ENCODE measurements at places on chromosomes 7 and 10.

- DNase-seq = no peak
Observed at GRCh38 chr7:80147543-80148391, 13.1 kb downstream of the GNAI1 start.

GRCh38 chr7:41912851-41913567 is 210.1 kb upstream of the INHBA start:
- no peak for DNase-seq

- DNase-seq = no peak
Observed at GRCh38 chr7:8881916-8882315, 448.5 kb downstream of the NXPH1 start.

DNA sequence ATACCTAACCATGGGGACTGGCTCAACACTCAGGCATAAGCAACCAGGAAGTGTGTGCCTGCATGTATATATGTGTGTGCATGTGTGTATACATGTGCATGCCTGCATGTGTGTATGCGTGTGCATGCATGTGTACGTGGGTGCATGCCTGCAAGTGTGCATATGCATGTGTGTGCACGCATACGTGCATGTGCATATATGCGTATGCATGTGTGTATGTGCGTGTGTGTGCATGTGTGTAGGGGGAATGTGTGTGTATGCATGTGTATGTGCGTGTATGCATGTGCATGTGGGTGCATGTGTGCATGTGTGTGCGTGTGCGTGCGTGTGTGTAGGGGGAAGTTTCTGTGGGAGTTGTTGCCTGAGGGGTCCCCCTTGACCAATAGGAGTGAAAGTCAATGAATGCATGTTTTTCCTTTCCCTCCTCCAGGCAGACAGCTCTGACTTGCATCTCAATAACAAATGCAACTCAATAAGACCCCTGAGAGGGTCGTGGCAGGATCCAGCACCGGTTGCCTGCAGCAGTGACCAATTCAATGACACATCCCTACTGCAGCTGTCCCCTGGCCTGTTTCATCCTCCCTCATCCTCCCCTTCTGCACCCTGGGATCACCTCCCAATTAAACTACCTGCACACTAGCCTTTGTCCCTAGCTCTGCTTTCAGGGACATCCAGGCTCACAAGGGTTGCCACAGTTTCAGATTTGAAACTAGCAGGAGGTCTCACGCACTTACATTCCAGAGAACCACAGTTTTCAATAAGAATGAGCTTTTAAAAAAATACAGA is 27.0 kb upstream of the FZD8 start:
- no peak for DNase-seq

DNA sequence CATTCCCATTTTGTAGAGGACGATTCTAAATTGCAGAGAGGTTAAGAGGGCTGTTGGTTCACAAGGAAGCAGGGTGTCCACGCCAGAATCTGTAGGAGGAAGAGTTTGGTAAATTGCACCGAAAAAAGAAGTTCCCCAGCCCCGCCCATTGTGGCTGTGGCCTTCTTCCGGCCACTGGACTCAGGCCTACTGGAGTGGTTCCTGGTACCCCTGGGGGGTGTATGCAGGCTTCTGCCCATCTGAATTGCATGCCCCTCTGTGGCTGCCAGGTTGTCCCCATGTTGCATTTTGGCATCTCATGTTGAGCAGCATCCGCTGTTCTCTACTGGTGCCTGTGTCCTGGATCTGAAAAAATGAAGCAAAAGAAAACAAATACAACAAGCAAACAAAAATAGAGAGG is 234.2 kb downstream of the WDR11 start:
- DNase-seq = no peak

DNA sequence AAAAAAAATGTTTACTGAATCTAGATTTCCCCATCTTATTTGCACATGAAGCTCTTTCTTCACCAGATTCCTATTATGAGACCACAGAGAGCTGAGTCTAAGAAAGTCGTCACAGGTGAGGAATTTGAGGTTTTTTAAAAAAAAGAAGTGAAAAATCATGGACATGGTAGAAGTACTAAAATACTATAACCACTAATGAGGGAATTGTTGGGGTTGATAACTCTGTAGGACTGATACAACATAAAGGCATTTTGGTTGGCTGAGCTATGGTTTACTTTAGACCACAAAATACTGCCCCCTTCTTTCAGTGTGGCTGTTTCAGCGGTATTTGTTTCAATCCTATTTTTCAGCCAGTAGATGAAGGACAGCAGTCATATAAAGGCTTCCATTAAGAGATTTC is 1111.3 kb downstream of the TYW1 start:
- DNase-seq = no peak

DNA sequence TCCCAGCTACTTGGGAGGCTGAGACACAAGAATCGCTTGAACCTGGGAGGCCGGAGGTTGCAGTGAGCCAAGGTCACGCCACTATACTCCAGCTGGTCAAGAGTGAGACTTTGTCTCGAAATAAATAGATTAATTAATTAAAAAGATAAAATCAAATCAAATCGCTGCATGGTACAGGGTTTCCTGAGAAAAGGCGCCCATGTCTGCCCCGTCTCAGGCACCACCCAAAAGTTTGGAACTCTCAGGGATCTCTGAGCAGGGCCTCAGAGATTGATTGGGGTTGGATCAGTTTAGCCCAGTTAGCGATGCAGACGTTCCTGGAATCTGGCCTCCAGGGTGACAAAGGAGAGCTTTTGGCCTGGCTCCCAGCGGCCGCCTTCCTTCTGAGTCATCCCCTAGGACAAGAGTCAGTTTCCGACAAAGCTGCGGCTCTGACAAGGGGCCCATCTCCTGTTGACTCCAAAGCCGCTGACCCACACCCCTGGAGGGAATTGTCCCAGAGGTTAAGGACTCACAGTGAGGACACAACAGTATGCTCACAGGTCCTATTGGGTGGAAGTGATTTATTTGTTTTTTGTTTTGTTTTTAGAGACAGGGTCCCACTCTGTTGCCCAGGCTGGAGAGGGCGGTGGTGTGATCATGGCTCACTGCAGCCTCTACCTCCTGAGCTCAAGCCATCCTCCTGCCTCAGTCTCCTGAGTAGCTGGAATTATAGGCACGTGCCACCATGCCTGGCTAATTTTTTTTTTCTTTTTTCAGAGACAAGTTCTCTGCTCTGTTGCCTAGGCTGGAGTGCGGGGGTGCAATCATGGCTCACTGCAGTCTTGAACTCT is 6.8 kb downstream of the ORAI2 start:
- DNase-seq = no peak

- no peak for DNase-seq
Observed at GRCh38 chr7:90709501-90710465, 113.7 kb downstream of the CDK14 start.

GRCh38 chr7:28038175-28038797 is 142.3 kb downstream of the JAZF1 start:
- no peak for DNase-seq

GRCh38 chr7:14398526-14398925 is 409.1 kb upstream of the ETV1 start:
- no peak for DNase-seq

GRCh38 chr10:110711382-110711781 is 67.2 kb downstream of the RBM20 start:
- no peak for DNase-seq

DNA sequence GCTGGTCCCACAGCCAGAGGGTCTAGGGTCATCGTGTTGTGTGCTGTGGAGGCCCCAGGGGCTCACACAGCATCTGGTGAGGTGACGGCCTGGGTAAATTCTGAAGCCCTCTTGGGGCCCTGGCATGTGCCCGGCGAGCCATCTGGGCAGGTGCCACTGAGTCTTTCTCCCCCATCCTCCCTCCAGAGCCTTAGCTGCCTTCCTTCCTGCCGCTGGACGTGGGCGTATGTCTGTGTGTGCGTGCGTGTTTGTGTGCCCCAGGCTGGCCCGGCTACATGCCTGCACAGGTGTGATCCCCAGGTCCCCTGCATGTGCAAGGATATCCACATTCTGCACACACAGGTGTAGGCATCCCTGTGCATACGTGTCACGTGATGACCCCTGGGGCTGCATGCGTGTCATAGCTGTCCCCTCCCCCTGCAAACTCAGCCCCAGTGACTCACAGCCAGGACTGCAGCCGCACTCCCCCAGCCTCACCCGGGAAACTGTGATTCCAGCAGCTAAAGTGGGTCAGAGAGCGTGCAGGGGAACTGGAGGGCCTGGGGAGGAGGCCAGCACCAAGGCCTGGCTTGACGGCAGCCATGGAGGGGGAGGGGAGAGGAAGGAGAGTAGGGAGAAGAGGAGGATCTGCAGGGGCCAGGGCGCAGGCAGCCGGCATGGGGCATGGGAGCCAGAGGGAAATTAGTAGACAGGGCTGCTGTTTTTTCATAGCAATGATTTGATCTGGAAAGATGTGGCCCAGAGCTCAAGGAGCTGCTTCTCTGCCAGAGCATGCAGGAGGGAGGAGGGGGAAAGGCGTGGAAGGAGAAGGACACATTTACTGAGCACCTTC is 46.4 kb downstream of the ELFN1 start:
- no peak for DNase-seq

DNA sequence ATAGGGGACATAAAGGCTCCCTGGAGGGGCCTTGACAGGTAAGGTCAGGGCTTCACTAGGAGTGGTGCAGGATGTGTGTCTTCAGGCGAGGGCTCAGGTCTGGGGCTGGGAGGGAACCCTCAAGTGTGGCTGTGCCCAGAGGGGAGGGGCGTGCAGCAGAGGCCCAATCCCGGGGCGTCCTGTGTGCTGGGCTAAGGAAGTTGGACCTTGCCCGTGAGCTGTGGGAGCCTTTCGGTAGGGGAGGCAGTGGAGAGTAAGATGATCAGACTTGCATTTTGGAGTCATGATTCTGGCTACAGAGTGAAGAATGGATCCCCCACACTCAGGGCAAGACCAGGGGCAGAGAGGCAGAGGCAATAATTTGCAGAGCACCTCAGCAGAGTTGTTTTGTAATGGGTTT is 145.4 kb downstream of the BUB3 start:
- no peak for DNase-seq

- DNase-seq = no peak
Observed at GRCh38 chr10:92203919-92204623, 86.8 kb downstream of the CPEB3 start.

- no peak for DNase-seq
Observed at GRCh38 chr10:78247821-78248220, 214.2 kb downstream of the RPS24 start.

DNA sequence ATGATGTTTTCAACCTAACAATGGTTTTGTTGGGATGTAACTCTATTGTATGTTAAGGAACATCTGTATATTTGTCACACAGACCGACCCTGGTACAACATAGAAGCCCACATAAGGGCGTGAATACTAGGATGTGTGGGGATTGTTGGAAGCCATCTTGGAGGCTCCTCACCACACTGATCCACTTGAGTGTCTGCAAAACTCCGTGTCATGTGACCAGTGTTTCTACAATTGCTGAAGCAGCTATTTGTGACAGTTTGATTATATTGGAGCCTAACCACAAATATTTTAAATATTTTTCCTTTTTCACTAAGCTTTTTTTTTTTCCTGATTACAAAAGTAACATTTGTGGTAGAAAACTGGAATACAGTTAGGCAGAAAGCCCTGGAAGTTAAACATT is 27.9 kb downstream of the RALA start:
- no peak for DNase-seq

GRCh38 chr10:117363028-117363427 is 12.2 kb downstream of the PDZD8 start:
- DNase-seq = no peak

DNA sequence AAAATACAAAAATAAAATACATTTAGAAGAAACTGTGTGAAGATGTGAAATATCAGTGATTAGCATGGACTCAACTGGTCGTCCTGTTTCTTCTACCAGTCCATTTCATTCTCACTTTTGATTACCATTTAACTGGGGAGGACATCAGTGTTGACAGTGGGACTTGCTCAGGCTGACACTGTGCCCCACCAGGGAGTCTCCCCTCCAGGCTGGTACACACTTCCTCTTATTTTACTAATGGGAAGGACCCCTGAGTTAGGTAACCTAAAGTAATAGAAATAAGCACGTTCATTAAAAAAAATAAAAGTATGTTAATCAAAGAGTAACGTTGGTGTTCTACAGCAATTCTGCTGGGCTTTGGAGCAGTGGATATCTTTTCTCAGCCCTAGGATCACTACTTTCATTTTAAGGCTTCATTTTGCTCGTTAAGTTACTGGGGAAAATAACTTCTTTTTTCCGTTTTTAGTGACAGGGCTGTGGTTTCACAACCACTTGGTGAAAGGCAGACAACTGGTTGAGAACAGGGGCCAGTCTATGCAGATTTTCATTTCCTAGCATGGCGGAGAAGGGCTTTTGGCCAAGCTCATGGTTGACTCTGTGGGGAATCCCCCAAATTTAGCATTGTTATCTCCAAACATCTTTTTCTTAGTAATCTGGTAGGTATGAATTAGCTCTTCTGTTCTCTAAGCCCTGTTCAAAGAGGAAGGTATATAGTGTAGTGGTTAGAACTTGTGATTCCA is 2.1 kb downstream of the SNX10 start:
- no peak for DNase-seq

- DNase-seq = no peak
Observed at GRCh38 chr7:100570954-100571828, 2.5 kb downstream of the SAP25 start.

- DNase-seq = no peak
Observed at GRCh38 chr7:35648367-35648766, 46.6 kb downstream of the HERPUD2 start.

GRCh38 chr7:26694141-26694540 is 170.2 kb downstream of the SKAP2 start:
- DNase-seq = no peak

GRCh38 chr10:1273372-1274105 is 217.4 kb downstream of the WDR37 start:
- no peak for DNase-seq

- DNase-seq = no peak
Observed at GRCh38 chr7:97868788-97869187, 3.4 kb downstream of the ASNS start.

GRCh38 chr7:74479961-74480829 is 26.5 kb downstream of the GTF2IRD1 start:
- peak; percentile 70 for DNase-seq

GRCh38 chr10:12834116-12834665 is 167.3 kb downstream of the CCDC3 start:
- no peak for DNase-seq

GRCh38 chr10:82826132-82826531 is 951.1 kb downstream of the NRG3 start:
- DNase-seq = no peak

- no peak for DNase-seq
Observed at GRCh38 chr10:129655007-129655678, 188.1 kb downstream of the MGMT start.

- no peak for DNase-seq
Observed at GRCh38 chr10:66378117-66378876, 547.5 kb upstream of the LRRTM3 start.

- DNase-seq = no peak
Observed at GRCh38 chr10:60910543-60910942, 33.4 kb downstream of the RHOBTB1 start.

GRCh38 chr10:28945959-28946358 is 268.6 kb downstream of the BAMBI start:
- DNase-seq = no peak

GRCh38 chr7:23264916-23265458 is 18.4 kb downstream of the GPNMB start:
- no peak for DNase-seq

GRCh38 chr10:51564896-51565510 is 134.4 kb downstream of the CSTF2T start:
- no peak for DNase-seq
